ENCODE measurements at places on chromosomes 1 and 21.

- peak; percentile 69 for DNase-seq
Observed at GRCh38 chr1:21022279-21023040, 154.2 kb downstream of the EIF4G3 start.

DNA sequence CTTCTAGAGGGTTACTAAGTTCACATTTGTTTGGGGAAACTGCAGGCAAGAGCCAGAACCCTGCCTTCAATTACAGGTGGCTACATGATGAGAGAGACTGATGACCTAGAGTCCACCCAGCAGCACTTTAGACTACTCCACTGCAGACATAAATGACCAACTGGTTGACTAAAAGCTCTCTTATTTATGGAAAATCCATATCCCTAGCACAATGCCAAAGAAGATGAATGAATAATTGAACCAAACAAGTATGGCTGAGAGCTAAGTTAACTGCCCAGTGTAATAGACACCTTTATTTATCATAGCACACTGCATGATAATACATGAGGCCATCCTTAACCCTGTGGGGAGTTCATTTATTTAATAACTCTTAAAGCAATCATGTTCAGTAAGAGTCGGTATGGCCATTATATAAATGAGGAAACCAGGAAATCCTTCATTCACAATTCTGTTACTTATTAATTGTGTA lies 60.4 kb downstream of the IL12RB2 start:
- no peak for DNase-seq

- no peak for DNase-seq
Observed at GRCh38 chr1:13996334-13996733, 296.3 kb downstream of the PRDM2 start.

DNA sequence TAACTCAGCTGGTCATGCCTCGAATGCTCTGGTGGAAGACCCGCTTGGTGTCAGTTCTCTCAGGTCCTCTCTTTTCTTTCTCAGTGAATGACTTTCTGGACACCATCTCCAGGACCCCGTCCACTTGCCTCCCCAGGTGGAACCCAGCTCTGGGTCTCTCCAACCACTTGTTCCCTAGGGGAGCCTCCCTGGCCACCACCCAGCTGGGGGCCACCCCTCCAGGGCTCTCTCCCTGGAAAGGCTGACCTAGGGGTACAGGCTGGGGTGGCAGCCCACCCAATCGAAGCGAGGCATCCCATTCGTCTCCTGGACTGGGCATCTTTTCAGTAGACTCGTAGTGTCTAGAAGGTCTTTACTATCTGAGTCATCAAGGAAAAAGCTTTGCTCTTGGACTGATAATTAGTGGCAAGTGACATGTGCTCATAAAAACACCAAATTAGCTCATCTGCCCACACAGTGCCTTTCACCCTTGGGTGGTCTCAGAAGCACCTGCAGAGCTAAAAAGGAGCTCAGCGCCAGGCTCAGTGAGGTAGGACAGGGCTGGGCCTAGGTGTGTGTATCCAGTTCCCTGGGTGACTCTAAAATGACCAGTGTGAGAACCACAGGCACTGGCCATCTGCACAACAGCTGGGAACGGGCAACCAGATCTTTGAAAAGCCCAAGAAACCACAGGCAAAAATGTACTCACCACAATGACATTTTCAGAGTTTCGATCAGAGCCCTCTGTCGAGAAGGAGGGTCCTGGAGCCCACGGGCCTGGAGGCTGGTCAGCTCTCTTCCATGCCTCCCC lies 2.4 kb upstream of the PDXK start:
- DNase-seq, result no peak

- DNase-seq, result no peak
Observed at GRCh38 chr1:41285818-41286217, 43.7 kb upstream of the SCMH1 start.

DNA sequence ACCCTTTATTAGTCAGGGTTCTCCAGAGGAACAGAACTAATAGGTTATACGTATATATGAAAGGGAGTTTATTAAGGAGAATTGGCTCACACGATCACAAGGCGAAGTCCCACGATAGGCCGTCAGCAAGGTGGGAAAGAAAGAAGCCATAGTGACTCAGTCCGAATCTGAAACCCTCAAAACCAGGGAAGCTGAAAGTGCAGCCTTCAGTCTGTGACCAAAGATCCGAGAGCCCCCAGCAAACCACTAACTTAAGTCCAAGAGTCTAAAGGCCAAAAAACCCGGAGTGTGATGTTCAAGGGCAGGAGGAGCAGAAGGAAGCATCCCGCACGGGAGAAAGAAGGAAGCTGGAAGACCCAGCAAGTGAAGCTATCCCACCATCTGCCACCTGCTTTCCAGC lies 9.9 kb downstream of the IFNLR1 start:
- DNase-seq, result no peak

GRCh38 chr1:184051485-184052193 lies at the start of gene TSEN15:
Gene TSEN15 (plus strand): TSS chr1:184051730. CDS start chr1:184051756, 26 bp downstream.
- peak; percentile 82 for DNase-seq

DNA sequence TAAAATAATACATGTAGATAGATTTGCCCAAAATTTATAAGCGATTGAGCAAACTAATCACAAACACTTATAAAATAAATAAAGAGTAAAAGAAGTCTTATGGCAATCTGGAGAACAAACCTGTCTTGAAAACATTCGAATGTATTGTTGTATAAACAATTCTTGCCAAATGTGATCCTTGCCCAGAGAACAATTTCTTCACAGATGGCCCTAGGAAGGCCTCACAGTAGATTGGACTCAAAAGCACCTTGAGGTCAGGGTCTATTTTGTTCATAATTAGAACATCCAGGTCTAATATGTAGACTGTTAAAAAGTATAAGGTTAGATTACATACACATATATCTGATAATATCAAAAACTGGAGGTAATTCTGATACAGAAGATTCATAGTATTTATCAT lies 202.4 kb downstream of the KCNT2 start:
- no peak for DNase-seq

GRCh38 chr1:17923666-17924065 lies 168.5 kb downstream of the ACTL8 start:
- no peak for DNase-seq

GRCh38 chr1:30410153-30410851 lies 313.1 kb downstream of the MATN1 start:
- DNase-seq, result no peak

DNA sequence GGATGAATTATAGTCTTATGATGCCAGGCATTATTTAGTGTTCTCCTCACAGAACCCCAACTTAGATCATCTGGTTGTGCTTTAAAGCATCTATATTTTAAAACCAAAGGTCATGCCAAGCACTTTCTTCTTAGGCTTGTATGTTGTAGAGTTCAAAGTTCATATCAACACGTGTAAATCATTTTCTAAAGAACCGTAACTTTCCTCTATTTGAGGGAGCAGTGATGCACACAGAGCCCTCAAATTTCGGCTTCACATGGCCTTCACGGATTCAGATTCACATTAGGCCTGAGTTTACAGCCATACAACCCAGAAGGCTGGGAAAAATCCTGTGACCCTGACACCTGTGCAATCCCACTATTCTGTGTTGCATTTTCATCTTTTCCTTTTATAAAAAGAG lies 52.1 kb upstream of the SEC16B start:
- DNase-seq, result no peak

DNA sequence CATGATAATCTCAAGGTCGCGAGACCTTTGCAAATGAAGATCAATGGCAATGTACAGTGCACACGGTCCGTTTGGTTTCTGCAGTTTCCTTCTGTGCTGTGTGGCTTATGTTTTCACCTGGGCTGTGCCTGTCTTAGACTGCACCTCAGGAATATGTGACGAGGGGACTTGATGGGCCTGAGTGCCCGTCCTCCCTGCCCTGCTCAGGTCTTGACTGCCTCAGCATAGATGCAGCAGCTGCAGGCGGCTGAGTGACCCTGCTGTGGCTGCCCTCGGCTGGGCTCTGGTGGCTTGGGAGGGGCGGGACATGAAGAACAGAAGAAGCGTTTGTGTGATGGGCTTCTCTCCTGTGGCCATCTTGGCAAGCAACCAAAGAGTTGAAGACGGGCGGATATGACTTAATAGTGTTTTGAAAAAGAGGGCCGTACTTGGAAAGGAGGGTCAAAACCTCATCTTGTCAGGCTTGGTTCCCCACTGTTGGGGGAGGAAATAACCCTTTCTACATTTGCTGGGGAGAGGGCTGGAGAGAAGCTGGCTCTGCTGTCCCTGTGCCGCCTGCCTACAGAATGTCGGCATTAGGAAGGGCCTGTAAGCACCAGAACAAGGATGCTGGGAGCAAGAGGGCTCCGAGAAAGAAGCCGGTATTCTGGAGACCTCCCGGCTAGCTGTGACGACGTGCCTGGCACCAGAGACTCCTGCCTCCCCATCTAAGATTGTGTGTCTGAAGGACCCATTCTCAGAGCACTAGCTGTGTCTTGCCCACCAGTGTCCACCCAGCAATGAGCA lies 7.1 kb downstream of the MYBPHL start:
- DNase-seq, result no peak

- peak; percentile 44 for DNase-seq
Observed at GRCh38 chr21:45255381-45256020, 32.2 kb downstream of the POFUT2 start.

DNA sequence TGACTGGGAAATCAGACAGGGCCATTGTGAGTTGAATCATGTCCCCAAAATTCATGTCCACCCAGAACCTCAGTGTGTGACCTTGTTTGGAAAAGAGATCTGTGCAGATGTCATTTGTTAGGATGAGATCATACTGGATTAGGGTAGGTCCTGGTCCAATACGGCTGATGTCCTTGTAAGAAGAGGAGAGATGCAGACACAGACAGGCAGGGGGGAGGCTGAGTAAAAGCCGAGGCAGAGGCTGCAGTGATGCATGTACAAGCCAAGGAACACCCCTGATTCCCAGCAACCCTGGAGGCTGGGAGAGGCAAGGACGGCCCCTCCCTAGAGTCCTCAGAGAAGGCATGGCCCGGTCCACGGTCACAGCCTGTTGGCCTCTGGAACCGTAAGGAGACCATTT lies 15.9 kb upstream of the NPPB start:
- DNase-seq, result no peak

- no peak for DNase-seq
Observed at GRCh38 chr1:96090134-96090533, 631.5 kb upstream of the PTBP2 start.

DNA sequence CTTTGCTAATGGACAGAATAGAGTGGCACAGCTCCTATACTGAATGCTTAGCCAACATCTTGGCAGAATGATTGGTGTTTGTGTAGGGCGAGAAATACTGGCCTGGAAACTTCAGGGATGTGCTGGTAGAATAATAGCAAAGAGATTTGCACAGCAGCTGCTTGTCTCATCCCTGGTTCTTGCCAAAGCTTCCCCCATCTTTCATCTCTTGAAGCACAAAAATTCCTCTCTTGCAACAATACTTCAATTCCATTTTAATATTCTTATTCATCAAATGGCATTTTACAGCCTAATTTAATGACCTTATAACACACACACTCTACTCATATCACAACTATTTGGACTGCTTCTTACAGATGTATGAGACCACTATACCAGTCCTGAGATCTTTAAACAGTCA lies 37.7 kb downstream of the LHX8 start:
- DNase-seq, result no peak

All from CD4-positive, alpha-beta T cell treated with Interleukin-15 for 4 hours (primary cell).